ENCODE measurements at places on chromosomes 2 and 18.

DNA sequence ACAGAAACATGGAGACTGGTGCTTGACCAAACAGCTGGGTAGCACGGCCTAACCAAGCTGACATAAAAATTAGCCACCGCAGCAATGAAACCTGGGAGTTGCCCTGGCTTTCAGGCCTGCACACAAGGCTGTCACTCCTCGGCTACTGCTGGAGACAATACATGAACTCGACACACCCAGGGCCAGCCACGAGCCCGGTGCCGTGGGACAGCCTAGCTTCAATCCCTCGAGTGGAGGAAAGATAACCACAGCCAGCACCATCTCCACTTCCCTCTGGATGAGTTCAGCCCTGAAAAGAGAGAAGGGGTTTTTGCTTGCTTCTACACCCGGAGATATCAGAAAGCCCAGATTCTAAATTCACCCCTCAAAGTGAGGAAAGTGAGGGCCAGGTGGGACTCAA, 78.0 kb downstream of the BCL2L11 start:
- no peak for DNase-seq

- no peak for DNase-seq
These were observed 102.3 kb upstream of the CYRIA start for GRCh38 chr2:16767789-16768476.

- no peak for DNase-seq
These were observed 205.3 kb upstream of the SYT4 start for GRCh38 chr18:43482600-43482999.

DNA sequence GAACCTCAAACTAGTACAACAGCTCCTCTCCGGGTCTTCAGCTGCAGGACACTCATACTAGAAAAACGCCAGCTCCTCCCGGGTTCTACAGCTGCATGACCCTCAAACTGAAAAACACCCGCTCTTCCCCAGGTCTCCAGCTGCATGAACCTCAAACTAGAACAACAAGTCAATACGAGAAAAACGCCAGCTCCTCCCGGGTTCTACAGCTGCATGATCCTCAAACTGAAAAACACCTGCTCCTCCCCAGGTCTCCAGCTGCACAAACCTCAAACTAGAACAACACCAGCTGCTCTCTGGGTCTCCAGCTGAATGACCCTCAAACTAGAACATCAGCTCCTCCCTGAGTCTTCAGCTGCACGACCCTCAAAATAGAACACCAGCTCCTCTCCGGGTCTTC, 315.0 kb upstream of the TFPI start:
- no peak for DNase-seq

DNA sequence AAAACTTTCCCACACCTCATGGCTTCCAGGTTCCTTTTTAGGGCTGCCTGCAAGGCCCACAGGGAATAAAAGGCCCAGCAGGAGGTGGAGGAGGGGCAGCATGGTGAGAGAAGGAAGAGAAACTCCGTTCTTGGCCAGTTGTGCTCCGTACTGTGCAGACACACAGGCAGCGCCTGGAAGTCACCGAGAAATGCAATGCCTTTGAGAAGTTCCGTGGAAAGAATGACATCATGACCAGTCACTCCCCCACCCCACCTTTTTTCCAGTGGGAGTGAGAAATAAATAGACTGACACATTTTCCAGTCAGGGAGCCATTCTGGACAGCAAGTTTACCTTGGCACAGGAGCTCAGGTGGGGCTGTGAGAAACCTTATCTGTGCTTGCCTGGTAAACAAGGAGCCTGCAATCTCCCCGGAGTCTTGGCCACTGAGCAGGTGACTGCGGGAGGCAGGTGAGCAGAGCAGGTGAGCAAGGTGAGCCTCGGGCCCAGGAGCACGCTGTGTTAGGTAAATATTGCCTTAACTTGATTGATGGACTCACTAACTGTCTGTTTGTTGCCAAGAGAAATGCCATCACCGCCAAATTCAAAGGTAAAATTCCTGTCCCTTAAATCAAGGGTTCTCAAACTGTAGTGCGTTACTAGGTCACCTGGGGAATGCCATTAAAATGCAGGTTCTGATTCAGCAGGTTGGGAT, 13.5 kb upstream of the LBH start:
- DNase-seq: no peak

GRCh38 chr2:29000481-29000880, 19.4 kb downstream of the TOGARAM2 start:
- no peak for DNase-seq

GRCh38 chr2:222421626-222422025, 2.7 kb upstream of the SGPP2 start:
- DNase-seq: no peak

- no peak for DNase-seq
These were observed 88.6 kb downstream of the SMAD7 start for GRCh38 chr18:48862132-48862531.
